B cell (primary cell): ENCODE measurements at places on chromosomes 2 and 18.

DNA sequence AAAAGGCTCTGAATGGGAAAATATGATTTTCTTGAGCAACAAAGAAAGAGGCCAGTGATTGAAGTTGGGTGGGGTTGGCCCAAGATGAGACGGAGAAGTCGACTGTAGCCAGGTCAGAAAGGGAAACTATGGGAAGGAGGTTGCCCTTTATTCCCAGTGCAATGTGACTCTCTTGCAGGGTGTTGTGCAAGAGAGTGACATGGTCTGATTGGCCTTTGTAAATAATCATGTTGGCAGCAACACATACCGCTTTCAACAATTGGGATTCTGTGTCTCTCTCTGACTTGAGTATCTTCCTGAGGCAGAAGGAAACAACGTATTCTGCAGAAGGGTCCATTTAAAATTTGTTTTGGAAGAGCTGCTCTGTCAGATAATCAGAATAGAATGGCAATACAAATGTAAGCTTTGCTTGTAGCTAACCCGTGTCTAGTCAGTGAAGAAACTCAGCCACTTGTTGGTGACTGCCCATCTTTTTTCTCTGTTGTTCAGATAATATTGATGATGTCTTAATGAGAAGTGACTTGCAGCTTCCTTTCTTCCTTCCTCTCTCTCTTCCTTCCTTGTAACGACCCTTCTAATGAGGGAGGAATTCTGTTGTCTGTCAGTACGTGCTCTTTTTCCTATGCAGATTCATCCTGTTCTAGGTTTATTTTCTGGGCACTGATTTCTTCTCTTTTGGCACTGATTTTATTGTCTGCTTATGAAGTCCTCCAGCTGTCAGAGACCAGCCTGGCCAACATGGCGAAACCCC is 311.0 kb upstream of the FAM98A start:
- no peak for DNase-seq

GRCh38 chr2:234492717-234493485 is 4.0 kb downstream of the ARL4C start:
- DNase-seq = no peak

DNA sequence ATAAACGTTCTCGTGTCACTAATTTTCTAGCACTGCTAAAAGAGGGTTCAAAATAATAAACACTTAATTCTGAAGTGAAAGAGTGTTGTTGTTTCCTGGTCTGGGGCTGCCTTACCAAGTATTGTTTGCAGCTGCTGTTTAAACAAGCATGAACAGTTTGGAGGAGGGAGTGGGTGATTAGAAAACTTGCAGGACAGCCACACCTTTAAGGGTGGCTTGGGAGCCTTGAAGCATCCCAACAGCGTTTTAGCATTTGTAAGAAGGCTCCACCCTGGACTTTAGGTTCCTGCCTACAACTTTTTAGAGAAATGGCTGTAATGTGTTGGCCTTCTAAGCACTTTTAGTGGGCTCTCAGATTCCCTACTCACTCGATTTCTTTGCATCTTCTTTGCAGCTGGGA is 371.6 kb downstream of the TGIF1 start:
- DNase-seq = no peak

DNA sequence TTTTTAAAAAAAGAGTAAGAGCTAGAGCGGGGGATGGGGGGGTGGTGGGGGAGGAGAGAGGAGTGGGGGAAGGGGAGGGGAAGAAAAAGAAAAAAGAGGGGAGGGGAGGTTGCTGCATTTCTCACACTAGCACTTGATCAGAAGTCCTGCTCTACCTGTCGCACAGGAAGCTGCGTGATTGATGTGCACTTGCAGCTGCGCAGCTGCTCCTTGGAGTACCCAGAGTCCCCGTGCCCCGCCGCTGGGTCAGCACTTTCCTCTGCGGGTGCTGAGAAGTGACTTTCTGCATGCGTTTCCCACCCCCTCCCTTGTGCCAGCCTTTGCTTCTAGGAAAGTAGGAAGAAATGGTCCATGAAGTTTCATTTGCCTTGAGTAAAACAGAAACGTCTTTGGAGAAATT is 297.3 kb downstream of the ETAA1 start:
- DNase-seq = no peak

GRCh38 chr2:42425697-42426096 is 64.7 kb upstream of the COX7A2L start:
- DNase-seq = no peak

- no peak for DNase-seq
These were observed 27.6 kb downstream of the PAX8 start for GRCh38 chr2:113251118-113251517.

- no peak for DNase-seq
These were observed 88.3 kb upstream of the ITGB6 start for GRCh38 chr2:160288324-160288723.

DNA sequence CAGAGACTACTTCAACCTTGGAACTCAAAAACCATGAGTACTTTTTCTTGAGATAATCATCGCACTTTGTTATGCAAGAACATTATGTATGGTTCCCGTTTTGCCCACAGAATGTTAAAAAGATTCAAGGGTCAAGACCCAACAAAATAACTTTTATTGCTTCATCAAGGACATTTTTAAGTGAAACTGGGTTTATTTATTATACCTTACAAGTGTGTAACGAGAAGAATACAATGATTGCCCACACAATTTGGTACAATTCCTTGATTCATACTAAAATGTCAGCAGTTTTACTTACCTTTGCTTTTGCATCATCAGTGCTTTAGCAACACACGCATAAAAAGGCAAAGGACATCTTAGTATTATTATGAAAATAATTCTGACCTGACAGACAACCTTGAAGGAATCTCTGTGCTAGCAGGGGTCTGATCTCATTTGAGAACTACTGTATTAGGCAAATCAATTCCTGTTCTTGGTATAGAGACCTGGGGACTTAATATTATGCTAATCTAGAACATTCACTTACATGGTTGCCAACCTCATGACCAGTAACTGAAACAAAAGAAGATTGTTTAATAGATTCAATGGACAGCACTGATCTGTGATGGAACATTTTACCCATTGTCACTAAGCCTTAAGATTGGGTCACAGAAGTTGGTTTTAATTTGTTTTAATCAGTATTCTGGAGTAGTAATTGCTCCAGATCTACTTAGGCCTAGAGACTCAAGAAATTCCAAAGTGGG is 16.2 kb downstream of the CCDC88A start:
- no peak for DNase-seq

DNA sequence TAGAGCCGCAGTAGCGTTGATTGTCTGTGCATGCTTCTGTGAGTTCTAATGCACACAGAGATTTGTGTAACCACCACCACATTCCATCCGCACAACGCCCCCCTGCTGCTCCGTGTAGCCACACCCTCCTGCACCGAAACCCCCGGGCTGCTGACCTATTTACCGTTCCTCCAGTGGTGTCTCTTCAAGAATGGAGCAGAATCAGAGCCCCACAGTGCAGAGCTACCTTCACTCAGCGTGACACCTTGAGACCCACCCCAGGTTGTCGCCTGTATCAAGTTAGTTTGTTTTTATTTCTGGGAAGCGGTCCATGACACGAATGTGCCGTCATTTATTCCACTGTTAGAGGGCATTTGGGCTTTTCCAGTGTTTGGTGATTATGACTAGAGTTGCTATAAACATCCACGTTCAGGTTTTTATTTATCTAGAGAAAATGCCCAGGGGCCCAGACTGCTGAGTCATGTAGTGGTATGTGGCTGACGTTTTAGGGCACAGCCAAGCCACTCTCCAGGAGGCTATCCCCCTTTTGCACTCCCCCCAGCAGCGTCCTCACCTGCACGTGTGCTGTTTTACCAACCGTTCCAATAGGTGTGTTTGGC is 266.8 kb downstream of the NDUFA10 start:
- no peak for DNase-seq

- no peak for DNase-seq
These were observed 351.5 kb downstream of the TXNL1 start for GRCh38 chr18:56286775-56287325.

DNA sequence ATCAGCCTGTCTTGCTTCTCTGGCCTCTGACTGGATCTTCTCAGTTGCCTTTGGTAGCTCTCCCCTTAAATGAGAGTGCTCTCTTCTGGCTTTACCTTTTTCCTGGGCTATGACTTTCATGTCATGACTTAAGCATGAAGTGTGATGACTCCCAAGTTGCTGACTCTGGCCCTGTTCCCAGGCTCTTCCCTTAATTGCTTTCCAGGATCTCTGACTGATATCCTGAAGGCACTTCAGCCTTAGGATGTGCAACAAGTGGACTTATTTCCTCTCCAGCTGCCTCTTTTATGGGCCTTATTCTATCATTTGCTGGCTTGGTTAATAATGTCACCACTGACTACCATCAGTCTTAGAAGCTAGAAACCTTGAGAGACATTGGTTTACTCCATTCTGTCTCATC is 17.4 kb downstream of the SEMA4F start:
- no peak for DNase-seq

GRCh38 chr2:239378021-239378917 is 22.6 kb downstream of the HDAC4 start:
- DNase-seq = no peak

DNA sequence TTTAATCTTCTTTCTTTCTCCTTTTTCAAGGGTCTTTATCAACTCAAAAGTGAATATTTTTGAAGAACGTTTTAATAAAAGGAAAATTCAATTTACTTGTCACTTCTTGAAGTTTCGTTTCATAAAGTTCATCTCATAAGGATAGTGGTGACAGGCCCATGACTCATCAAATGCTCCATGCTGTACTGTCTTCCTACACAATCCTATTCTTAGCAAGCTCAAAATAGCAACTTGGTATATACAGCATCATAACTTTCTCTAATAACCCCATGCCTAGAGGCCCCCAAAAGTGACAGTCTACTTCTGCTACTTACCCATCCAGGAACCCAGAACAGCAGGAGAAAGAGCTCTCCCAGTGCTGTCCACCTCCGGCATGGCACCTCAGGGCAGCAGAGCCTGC is 7.7 kb downstream of the FBXO15 start:
- no peak for DNase-seq

GRCh38 chr2:19028587-19029375 is 329.6 kb downstream of the OSR1 start:
- no peak for DNase-seq

GRCh38 chr2:156319811-156320485 is 12.6 kb downstream of the NR4A2 start:
- DNase-seq = peak; percentile 59

DNA sequence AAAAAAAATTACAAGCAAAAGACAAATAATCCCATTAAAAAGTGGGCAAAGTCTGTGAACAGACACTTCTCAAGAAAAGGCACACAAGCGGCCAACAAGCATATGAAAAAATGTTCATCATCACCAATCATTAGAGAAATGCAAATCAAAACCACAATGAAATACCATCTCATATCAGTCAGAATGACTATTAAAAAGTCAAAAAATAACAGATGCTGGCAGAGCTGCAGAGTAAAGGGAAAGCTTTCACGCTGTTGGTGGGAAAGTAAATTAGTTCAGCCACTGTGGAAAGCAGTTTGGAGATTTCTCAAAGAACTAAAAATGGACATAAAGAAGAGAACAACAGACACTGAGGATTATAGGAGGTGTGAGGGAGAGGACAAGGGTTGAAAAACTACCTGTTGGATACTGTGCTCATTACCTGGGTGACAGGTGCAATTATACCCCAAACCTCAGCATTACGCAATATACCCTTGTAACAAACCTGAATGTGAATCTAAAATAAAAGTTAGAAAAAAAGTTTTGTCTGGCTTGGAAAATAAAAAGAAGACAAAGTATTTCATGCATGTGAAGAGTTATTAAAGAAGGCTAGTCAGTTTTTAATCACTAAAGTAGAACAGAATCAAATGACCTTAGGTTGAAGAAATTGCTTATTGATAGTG is 8.7 kb upstream of the ACSL3 start:
- no peak for DNase-seq

- DNase-seq = peak; percentile 30
These were observed 11.6 kb downstream of the CFLAR start for GRCh38 chr2:201127570-201127969.

DNA sequence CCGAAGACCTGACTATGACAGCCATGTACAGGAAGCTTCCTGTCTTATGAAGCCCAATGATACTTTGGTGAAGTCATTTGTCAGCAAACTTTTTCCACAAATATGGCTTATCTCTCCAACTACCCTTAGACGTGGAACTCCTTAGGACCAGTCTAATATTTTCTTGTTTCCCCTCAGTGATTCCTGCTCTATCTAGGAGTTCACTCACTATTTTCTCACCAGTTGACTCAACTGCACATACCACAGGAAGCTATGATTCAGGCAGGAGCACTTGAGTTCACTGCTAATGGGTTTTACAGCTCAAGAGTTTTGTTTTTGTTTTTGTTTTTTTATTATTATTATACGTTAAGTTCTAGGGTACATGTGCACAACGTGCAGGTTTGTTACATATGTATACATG is 109.3 kb downstream of the ANTXR1 start:
- DNase-seq = no peak

GRCh38 chr18:10685484-10685883 is 159.7 kb downstream of the NAPG start:
- peak; percentile 8 for DNase-seq

DNA sequence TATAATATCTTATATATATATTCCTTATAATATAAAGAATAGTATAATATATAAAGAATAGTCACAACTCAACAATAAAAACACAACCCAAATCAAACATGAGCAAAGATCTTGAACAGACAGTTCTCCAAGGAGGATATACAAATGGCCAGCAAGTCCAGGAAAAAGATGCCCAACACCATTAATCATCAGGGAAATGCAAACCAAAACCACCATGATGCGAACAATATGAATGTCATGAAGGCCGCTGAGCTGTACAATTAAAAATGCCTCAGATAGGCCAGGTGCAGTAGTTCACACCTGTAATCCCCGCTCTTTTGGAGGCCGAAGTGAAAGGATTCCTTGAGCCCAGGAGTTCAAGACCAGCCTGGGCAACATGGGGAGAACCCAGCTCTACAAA is 58.9 kb downstream of the SLC35F5 start:
- no peak for DNase-seq

- DNase-seq = no peak
These were observed 6.0 kb upstream of the CIB4 start for GRCh38 chr2:26646986-26647672.
